ENCODE measurements at places on chromosomes 3 and 15.

- DNase-seq: no peak
Observed at GRCh38 chr3:58151637-58152036, 59.1 kb downstream of the DNASE1L3 start.

GRCh38 chr3:178086144-178086825, 450.0 kb upstream of the KCNMB2 start:
- DNase-seq: no peak

DNA sequence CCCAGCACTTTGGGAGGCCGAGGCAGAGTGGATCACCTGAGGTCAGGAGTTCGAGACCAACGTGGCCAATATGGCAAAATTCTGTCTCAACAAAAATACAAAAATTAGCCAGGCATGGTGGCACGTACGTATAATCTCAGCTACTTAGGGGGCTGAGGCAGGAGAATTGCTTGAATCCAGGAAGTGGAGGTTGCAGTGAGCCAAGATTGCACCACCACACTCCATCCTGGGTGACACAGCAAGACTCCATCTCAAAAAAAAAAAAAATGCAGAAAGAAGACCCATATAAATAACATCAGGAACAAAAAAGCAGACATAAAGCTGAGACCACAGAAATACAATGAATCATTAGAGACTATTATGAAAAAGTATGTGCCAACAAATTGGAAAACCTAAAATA, 235.2 kb upstream of the VEPH1 start:
- no peak for DNase-seq

DNA sequence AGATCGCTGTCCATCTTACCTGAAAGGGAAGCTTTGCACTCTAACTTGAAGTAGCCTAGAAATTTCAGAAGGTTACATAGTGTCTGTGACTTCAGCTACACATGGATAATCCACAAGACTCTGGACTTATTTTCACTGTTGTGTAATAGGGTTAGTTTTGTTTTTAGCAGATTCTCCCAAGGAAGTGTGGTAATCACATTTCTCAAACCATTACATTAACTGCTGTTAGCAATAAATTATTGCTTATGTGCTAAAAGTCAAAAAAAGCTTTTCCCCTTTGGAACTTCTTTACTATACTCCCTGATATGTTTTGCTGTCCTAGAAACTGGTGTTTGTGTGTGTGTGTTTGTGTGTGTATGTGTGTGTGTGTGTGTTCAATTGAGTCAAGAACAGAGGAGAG, 351.8 kb upstream of the TPRG1 start:
- DNase-seq: no peak

DNA sequence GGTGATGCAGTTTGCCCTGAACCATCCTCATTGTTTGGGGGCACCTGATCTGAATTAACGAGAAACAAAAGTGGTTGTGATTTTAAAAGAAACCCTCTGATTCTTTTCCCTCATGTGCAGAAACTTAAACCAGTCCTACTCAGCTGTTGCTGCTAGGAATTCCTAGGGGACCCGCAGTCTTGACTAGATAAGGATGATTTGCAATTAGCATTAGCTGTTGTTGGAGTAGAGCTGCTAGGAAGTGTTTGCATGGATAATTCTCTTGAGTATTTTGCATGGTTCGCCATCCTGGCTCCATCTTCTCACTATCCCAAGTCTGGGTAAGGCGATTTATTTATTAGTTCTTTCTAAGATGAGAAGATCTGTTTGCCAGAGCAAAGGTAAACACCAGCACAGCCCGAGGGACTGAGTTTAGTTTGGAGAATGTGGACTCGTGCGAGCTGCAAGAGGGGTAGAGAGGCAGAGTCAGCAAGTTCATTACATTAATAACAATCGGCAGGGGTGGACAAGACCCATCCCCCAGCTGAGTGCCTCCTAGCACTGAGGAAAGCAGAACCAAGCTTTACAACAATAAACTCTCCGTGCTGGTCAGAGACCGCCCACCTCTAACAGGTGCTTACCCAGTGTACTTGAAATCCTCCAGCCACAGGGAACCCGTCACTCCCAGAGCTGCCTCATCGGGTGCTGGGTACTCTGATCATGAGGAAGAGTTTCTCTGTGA, 4.1 kb downstream of the FGD5 start:
- DNase-seq: no peak

DNA sequence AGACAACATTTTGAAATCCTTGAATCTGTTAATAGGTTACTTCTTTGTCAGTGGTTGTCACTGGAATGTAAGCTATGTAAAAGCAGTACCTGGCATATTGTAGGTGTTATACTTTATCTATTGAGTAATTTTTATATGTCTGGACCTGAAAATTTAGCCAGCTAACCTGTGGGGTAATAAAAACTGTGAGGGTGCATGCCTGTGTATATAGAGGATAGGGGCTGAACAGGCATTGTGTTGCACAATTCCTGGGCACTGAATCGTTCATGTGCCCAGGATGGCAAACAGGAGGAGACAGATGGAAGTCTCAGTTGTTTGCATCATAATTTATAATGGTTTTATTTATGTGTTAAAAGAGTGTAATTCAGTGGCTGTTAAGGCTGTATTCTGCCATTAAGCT, 67.1 kb downstream of the ARMC8 start:
- no peak for DNase-seq

- DNase-seq: no peak
Observed at GRCh38 chr3:188207941-188208515, 54.1 kb downstream of the LPP start.

DNA sequence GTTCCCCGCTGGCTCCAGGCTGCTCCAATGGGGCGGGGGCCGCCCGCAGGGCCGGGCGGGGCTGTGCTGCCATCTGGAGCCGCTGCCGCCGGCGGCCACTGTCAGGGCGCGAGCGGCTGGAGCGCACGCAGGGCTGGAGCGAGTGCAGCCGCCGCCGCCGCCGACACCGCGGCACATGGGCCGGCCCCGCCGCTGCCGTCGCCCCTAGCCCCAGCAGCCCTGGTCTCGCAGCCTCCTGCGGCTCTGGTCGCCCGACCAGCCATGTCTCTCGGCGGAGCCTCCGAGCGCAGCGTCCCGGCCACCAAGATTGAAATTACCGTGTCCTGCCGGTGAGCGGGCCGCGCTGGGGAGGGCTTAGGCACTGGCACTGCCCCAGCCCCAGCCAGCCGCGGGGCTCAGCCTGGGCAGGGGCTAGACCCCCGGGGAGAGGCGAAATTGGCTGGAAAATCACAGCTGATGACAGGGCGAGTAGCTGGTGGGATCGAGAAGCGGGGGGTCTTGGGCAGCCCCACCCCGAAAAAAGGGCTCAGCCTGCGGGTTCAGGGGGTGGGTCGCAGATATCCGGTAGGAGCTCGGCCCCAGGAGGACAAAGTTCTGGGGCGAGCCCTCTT, at the start of gene CPNE9:
Gene CPNE9, plus strand, starts transcription at position 98 of the 611 bp plus-strand sequence. Its CDS starts 164 bp downstream, at position 262.
- no peak for DNase-seq

DNA sequence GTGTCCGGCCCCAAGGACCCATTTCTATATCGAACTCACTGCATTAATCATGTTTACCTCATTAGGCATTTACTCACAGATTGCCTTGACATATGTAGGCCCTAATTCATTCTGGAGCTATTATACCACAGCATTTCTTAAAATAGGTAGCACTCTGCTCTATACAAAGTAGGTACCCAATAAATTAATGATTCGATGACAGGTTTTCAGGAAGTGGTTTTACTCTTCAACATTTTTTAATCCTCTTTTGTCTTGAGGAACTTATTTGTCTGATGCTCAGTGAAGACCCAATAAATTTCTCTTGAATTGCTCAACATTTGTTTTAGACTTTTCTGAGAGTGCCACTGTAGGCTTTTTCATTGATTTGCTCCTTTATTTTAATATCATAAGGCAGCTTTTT, 12.1 kb downstream of the TGFBR2 start:
- no peak for DNase-seq

- no peak for DNase-seq
Observed at GRCh38 chr3:143234526-143234925, 115.0 kb downstream of the CHST2 start.

- no peak for DNase-seq
Observed at GRCh38 chr15:53506370-53506769, 253.1 kb downstream of the WDR72 start.

DNA sequence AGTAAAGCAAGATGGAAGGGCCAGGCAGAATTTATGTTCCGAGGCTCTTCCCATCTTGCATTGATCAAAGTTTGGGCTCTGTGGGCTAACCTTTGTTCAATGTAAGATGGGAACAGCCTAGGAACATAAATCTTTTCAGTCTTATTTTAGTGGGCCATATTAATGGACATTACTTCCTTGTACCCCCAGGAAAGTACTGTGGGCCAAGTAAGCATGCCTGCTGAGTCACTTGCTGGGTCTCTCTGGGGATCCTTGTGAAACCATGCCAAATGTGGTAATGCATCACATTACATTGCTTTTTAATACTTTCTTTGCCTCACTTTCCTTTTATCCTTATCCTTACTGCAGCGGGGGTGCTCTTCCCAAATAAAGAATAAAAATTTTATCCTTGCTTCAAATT, 349.5 kb upstream of the POU1F1 start:
- DNase-seq: no peak

DNA sequence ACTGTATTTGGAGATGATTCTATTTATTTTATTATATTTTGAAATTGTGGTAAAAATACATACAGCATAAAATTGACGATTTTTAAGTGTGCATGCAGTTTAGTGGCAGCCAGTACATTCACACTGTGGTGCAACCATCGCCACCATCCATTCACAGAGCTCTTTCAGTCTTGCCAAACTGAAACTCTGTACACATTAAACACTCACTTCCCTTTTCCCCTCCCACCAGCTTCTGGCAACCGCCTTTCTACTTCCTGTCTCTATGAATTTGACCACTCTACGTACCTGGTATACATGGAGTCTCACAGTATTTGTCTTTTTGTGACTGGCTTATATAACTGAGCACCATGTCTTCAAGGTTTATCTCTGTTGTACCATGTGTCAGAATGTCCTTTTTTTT, 303.3 kb upstream of the ATP10A start:
- DNase-seq: no peak

DNA sequence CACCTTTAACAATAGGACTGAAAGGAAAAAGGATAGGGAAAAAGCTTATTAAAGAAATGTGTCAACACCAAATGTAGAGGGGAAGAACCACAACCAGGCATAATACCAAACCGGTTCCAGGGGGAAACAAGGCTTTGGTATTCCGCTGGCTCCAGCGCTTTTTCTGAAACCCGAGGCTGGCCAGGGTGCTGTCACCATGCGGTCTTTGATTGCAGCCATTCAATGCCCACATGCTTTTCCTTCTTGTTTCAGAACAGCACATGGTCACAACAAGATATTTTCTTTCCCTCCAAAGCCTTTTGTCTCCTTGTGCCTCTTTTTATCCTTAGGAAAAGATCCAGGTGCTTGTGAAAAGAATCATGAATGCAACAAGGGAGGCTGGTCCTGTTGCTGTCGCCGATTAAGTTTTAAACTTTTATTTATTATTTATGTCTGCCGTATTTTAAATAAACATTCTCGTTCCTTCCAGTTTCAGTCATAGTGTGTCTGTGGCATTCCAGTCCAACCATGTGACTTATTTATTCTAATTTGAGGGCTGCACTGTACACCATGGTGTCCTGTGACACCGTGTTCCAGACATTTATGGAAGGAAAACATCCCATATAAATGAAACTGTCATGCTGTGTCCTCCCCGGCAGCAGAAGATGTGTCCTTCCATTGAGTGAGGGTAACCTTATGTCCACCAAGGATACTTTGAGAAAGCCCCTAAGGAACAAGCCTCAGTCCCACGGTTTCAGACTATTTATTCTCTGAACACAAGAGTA, 41.1 kb downstream of the CCK start:
- DNase-seq: no peak

DNA sequence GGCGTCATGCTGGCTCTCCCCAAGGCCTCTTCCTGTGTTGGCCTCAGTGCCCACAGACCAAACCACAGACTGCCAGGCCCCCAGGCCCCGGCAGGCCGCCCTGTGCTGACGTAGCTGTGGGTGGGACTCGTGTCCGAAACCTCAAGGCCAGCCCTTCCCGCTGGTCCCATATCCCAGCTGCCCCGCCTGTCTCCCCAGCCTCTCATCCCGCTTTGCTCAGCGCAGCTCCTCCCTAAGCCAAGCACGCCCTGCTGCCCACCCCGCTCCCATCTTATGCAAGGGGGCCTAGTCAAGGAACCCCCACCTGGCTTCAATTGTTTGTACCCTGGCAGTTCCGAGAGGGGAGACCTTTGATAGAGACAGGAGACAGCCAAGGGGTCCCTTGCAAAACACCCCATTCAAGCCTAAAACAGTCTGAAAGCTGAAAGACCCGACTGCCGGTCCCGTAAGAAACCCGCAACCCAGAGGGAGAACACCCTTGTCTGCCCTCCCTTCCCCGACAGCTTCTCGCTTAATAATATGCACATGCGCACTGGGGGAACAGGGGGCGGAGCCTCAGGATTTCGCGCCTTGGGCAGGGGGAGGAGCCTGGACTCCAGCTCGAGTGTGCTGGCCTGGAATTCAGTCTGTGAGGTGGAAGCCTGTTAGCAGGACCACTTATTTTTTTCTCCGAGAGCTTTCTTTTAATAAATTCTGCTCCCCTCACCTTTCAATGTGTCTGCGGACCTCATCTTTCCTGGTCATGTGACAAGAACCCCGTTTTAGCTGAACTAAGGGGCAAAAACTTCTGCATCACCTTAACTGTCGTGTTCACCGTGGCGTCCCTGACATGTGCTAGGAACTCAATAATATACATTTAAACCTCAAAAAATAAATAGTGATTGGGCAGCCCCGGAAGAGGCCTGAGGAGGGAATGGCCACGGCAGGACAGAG, 17.2 kb downstream of the TNFAIP8L3 start:
- DNase-seq: peak; percentile 59

GRCh38 chr15:58214591-58215340, 76.6 kb downstream of the AQP9 start:
- no peak for DNase-seq

- DNase-seq: no peak
Observed at GRCh38 chr15:53046153-53046790, 256.1 kb upstream of the ONECUT1 start.

GRCh38 chr3:194686816-194687637, 1.3 kb downstream of the FAM43A start:
- no peak for DNase-seq

- no peak for DNase-seq
Observed at GRCh38 chr3:194203482-194204041, 67.6 kb downstream of the HES1 start.

- DNase-seq: no peak
Observed at GRCh38 chr3:15255215-15255614, 49.2 kb downstream of the CAPN7 start.

DNA sequence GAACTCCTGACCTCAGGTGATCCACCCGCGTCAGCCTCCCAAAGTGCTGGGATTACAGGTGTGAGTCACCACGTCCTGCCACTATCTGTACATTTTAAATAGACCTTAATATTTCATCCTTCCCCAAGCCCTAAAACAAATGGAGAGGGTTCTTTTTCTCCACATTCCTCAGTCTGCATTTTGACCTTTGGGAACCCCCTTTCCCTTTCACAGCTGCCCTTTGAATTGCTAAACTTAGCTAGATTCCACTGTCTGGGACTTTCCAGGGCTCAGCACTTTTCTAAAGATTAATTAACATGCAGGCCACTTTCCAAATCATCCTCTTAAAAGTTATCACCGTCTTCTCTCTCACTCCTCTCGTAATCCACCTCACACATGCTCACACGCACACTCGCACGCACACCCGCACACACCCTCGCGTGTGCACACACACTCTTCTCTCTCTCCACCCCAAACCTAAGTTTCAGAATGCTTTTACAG, 124.2 kb downstream of the TMCO5A start:
- no peak for DNase-seq

Data from HS-27A (cell line).